ENCODE measurements at places on chromosomes 12 and 14.

GRCh38 chr12:95100264-95101190 lies 27.1 kb upstream of the NR2C1 start:
- no peak for DNase-seq

DNA sequence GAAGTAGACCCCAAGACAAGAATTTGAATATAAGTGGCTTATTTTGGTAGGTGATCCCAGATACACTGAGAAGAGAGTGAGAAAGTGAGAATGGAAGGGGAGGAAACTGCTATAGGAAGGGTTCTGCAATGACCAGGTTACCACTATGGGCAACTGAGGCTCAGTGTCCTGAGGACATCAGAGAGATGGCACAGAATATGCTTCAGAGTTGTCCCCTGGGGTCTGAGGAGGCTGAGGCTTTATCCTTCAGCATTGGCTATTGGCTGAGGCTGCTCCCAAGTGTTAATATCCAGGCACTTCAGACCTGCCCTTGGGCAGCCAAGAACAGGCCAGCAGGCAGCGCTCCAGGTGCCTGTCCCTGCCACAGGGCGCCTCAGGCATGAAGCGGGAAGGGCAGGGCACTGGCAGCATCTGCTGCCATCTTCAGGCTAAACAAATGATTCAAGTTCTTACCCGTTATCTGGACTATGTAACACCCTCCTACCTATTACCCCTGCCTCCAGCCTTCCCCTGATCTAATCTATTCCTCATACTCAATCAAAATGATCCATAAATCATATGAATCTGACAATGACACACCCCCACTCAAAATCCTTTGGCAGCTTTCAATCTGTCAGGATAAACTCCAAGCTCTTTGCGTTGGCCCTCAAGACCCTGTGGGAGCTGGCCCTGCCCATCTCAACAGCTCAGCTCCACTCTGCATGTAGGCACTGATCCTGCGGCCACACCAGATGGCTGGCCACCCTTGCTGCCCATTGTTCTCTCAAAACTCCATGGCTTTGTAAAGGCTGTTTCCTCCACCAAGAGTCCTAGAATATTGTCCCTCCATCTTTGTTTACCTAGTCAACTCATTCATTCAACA lies 42.4 kb downstream of the CKAP4 start:
- no peak for DNase-seq

DNA sequence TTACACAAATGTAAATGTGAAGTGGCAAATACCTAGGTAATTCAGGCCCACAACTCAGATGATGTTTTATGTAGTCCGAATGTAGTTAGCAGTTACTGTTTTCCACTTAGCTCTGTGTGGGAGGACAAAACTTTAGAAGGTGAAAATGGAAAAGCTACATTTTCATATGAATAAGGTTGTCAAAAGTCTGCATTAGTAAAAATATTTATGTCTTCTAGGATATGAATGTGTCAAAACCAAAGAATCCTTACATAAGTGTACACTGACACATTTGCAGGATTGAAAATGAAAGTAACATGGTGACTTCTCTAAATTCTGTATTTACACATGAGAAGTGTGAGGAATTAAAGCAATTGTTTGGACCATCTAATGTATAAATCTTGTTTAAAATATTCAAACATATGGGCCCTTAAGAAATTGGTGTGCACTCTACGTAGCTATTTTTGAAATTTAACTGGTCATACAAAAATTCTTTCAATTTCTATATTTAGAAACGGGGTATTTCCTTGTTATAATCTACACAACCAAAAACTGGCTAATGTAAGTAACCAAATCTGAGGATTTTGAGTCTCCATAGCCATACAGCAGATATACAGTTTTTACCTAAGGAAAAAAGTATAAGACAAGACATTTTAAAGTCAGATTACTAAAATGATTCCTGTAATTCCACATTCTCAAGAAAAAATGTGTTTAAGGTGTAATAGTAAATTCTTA lies 5.4 kb downstream of the CDKN1B start:
- DNase-seq = no peak

DNA sequence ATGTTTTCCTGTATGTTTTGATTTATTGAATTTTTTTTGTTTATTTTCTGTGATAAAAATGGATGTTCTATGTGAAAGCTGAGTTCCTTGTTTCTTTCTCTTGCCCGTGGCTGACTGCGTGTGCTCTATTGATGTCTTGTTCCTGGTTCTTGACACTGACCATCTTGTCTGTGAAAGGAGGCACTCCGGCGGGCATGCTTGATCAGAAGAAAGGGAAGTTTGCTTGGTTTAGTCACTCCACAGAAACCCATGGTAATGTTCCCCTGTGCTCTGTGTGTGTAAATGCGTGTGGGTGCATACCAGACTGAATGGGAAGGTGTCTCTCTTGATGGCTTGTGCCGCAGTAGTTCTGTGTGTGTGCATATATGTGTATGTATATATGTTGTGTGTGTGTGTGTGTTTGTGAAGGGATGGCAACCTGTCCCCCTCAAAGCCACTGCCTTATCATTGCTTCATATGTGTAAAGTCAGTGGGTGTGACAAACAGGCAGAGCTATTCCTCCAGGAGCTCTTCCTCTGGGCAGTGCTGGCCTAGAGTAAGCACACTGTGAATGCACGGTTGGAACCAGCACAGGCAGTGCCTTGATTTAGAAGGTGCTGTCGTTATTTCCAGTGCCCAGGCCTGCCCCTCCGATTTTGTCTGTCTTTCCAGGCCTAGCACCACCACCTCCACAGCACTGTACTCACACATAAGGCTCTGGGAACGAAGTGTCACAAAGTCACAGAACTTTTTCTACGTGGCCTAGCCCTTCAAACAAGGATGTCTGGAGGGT lies 247.3 kb upstream of the FKBP4 start:
- no peak for DNase-seq

DNA sequence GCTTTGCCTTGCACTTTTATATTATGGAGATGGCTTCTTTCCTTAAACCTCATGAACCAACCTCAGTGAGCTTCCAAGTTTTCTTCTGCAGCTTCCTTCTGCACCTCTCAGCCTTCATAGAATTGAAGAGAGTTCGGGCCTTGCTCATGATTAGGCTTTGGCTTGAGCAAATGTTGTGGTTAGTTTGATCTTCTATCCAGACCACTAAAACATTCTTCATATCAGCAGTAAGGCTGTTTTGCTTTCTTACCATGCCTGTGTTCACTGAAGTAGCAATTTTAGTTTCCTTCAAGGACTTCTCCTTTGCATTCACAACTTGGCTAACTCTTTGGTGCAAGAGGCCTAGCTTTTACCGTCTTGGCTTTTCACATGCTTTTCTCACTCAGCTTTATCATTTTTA lies 125.4 kb downstream of the SNAPC1 start:
- no peak for DNase-seq

DNA sequence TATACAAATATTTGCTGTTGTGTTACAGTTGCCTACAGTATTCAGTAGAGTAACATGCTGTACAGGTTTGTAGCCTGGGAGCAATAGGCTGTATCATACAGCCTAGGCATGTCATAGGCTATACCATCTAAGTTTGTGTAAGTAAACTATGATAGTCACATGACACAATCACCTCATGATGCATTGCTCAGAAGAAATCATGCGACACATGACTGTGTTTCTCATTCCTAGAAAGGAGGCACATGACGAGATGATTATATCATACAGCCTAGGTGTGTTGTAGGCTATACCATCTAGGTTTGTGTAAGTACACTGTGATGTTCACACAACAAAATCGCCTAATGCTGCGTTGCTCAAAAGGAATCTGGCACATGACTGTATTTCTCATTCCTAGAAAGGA lies 31.9 kb downstream of the NOPCHAP1 start:
- DNase-seq = no peak

DNA sequence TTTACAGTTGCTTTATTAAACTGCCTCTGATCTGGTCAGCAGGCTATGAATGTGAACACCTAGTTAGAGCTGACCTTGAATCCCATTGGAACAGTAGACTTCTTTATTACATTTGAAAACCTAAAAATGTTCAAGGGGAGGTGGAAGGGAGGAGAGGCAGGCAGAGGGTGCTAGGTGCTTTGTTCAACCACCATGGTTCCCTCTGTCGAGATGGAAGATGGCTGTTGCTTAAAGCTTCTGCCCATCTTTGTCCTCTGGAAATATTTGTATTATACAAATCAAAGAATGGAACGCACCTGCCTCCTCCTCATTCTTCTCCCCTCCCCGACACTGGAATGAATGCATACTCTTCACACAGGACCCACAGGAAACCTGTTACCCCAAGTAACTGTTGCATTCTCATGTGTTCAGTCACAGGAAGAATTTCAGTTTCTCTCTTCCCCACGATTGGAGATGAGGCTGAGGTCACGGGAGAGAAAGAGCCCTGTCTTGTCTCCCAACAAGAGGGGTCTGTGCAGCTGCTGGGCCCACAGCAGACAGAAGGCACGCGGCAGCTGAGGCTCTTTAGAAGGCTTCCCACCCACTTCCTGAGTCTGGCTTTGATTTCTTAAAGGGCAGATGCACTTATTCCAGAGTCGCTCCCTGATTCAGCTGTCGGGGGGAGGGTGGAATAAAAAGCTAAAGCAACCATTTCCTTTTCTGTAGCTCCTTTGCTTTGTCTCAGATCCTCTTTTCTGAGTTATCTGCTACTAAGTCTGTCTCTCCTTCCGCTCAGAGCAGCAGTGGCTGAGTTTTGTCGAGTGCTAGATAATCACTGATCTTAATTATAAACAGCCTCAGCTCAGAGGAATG lies 217.9 kb upstream of the BTG1 start:
- no peak for DNase-seq

DNA sequence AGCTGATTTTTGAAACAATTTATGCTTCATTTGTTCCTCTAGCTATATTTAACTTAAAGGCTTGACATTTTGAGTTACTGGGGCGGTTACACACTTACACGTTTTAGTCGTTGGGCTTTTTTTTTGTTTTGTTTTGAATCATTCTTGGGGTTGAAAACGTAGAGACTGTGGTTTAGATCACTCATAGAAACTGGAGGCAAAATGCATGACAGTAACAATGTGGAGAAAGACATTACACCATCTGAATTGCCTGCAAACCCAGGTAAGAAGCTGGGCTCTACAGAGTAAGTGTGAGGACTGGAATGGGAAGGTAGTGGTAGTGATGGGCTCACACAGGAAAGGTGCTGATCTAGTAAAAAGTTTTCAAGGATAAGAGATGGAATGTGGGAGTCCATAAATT lies at the start of gene CLEC2D:
Gene CLEC2D (plus strand): TSS at position 180 of the 400 bp plus-strand sequence. CDS start 22 bp downstream, at position 202.
- no peak for DNase-seq

- DNase-seq = no peak
Measured at GRCh38 chr12:79128956-79129355, 264.4 kb downstream of the SYT1 start.

- DNase-seq = no peak
Measured at GRCh38 chr14:72902801-72903530, 9.1 kb upstream of the DPF3 start.

DNA sequence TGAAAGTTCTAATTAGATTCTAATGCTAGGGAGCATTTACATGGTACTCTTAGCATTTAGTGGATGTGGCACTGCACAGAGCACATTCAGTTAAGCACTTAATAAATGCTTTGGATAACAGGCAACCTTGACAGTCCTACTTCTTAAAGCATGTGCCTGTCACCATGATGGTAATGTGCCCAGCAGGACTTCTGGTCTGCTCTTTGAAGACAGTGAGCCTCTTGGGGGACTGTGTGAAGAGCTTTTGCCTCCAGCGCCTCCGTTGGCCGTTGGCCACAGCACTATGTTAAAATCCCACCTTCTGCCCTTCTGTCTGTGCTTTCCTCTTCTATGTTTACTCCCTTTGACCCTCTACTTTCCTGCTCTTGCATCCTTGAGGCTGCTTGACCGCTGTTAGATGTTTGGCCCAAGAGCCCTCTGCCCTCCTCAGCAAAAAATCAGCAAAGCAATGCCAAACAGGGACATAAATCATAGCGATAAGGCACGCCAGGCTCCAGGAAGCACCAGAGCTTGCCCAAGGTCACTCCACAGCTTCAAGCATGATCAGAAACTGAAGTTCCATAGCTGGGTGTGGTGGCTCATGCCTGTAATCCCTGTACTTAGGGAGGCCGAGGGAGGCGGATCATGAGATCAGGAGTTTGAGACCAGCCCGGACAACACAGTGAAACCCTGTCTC lies 8.3 kb downstream of the CDKL1 start:
- DNase-seq = no peak

Data from stimulated activated CD4-positive, alpha-beta T cell treated with anti-CD3 and anti-CD28 coated beads, Interleukin-1b, Interleukin-23, amount 100 ng/mL, for 1 hour (primary cell).